ENCODE measurements at places on chromosomes 4 and X. TPM values are rescaled to one million over a fixed set of nuclear protein-coding genes. Genes with fewer than 3 reads are reported as not detected.

DNA sequence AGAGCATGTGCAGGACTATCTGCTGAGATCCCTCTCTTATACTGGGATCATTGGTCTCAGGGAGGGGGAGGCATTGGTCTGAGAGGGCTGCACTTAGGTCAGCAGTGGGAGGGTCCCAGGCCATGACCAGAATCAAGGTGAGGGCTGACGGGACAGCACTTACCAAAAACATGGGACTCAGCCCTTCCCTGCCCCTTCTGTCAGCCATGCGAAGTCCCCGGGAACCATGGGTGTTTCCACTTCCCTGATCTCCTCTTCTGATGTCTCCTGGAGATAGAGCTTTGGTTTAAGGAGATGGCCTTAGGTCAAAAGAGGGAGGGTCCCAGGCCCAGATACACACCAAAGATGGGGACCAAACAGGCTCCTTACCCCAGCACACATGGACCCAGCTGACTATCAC is 12.9 kb upstream of the HSFX1 start:
- no peak for DNase-seq

GRCh38 chr4:182807767-182808548 is 109.2 kb downstream of the DCTD start:
- DNase-seq: no peak

DNA sequence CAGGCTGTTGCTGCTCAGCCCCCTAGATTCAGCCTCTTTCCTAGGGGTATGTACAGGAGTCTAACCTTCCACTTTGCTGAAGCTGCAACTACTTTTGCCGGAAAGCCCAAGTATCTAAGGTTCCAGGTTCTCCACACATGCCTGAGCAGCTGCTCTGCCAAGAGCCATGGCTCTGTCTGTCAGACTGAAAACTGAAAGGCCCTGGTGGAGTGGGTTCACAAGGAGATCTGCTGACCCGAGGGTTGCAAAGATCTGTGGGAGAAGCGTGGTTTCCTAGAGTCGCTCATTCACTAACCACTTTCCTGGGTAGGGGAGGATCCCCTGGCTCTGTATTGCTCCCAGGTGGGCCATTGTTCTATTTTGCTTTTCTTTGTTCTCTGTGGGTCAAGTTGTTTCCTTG is 6.0 kb upstream of the PNMA6F start:
- DNase-seq: no peak

DNA sequence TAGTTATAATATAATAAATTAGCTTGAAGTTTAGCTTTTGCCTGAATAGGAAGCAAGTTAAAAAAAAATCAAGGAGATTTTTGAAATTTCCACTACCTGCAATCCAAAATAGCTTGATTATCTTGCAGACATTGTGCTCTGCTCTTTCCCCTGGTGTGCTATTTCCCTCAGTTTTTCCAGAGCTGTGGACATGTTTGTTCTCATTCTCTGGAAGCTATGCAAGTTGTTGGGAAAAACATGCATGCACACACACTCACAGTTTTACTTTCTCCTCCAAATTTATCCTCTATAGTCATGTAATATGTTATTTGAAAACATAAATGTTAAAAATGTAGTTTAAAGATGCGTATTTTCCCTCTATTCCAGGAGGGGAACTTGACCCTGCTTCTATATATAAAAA is 225.8 kb upstream of the ARSJ start:
- DNase-seq: no peak

DNA sequence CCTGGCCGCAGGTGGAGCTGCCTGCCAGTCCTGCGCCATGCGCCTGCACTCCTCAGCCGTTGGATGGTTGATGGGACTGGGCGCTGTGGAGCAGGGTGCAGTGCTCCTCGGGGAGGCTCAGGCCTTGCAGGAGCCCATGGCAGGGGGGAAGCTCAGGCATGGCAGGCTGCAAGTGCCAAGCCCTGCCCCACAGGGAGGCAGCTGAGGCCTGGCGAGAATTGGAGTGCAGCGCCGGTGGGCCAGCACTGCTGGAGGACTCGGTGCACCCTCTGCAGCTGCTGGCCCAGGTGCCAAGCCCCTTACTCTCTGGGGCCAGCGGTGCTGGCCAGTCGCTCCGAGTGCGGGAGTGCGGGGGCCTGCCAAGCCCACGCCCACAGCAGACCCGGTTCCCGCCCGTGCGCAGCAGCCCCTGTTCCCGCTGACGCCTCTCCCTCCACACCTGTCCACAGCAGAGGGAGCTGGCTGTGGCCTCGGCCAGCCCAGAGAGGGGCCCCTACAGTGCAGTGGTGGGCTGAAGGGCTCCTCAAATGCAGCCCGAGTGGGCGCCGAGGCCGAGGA is 275.9 kb upstream of the FRG1 start:
- DNase-seq: no peak

- no peak for DNase-seq
Measured at GRCh38 chr4:154186888-154187287, 304.7 kb downstream of the DCHS2 start.

SFRP2 gene
- not detected for total RNA-seq
